ENCODE measurements at places on chromosomes 1 and 21. TPM values are rescaled to one million over a fixed set of nuclear protein-coding genes. Genes with fewer than 3 reads are reported as not detected.
A peak's percentile ranks its signal among the peaks of the same experiment; 100 is the strongest.

NR1I3 gene
- not detected for total RNA-seq

ADAMTS5 gene
- total RNA-seq, result 9.0 TPM

CACNA1E gene
- total RNA-seq, result not detected

LRRC71 gene
- total RNA-seq, result not detected

DNA sequence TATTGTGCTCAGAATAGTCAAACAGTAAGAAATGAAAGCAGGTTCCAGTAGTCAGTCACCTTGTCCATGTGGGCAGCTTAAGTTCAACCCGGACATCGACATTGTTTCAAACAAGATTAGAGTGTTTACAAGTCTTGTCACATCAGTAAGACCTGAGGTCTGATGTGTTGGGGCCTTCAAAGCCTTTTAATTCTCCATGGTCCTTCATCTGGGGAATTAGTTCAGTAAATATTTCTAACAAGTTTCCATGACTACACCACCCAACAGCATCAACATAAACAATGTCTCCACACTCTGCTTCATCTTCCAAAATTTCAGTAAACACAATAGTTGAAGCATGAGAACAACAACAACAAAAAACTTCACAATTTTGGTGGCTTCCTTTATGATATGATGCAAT is 15.1 kb upstream of the ADORA1 start:
- no peak for DNase-seq
- no peak overlapping the region for H3K4me3 ChIP-seq
- H3K36me3 ChIP-seq, result no peaks in the 10 kb centered on the region
- no peaks in the 10 kb centered on the region for H3K27me3 ChIP-seq
- peaks cover under 1% of the 10 kb centered on the region for H3K4me1 ChIP-seq
- H3K27ac ChIP-seq, result no peak overlapping the region

DNA sequence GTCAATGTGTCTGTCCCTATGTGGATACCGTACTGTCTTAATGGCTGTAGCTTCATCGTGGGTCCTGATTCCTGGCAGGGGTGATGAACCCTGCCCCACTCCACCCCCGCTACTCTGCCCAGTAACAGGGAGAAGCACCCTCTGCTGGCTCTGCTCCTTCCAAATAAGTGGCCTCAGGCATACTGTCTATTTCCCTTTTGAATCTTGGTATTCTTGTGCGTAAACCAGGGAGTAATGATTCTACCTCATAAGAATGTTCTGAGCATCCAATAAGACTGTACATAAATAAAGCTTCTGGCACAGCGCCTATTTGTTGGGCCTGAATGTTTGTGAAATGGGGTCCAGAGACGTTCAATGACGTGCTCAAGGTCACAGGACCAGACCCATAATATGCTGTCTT is 35.2 kb upstream of the CTPS1 start:
- peak overlapping the region; percentile 37 for H3K27ac ChIP-seq
- no peaks in the 10 kb centered on the region for H3K4me1 ChIP-seq
- H3K4me3 ChIP-seq, result no peak overlapping the region
- H3K27me3 ChIP-seq, result peaks cover 3% of the 10 kb centered on the region

DNA sequence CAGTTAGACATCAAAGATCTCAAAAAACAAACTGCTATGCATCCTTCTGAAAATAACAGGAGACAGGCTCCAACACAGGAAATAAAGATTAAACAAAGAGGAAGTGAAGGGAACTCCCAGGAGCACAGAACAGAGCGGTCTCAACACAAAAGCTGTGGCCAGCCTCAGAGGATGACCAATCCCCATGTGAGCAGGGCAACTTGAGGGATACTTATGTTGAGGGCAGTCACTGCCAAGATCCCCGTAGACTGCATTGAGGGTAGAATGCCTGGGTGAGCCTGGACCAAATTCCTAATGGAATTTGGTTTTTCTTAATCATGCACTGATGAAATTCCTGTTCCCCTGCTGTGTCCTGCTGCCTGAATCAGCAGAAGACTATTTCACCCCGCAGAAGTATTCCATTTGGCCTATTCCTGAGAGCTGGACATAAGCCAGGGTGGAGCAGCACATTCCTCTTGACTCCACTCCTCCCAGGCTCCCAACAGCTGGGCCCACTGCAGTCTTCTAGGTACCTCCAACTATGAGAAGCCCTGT is 49.0 kb downstream of the JAK1 start:
- DNase-seq, result peak; percentile 76
- peaks cover 84% of the 10 kb centered on the region for H3K4me1 ChIP-seq
- H3K36me3 ChIP-seq, result no peaks in the 10 kb centered on the region
- no peaks in the 10 kb centered on the region for H3K27me3 ChIP-seq
- no peak overlapping the region for H3K4me3 ChIP-seq

DNA sequence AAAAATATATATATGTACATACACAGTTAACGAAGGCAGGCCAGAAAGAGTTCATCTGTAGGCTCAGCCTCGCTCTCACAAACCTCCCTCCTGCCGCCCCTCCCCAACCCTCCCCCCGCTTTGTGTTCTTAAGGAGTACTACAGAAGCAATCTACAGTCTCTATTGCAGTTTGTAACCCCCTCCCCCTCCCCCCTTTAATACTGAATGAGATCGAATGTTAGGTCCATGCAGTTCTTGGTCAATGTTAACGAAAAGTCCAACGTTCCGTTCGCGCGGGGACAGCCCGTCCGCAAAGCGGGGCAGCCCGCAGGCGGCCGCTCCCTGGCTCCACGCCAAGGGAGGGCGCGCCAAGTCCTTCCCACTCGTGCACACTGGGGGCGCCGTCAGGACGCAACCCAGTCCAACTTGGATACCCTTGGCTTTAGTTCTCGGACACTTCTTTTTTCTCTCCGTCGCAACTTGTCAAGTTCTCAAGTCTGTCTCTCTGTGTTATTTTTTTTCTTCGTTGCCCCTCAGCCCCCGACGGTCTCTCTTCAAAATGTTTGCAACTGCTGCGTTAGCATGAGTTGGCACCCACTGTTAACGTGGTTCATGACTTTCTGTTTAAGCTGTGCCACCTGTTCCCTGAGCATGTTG is 2.2 kb downstream of the JUN start:
- peak; percentile 46 for DNase-seq
- H3K27ac ChIP-seq, result peak overlapping the region; percentile 99
- H3K36me3 ChIP-seq, result no peaks in the 10 kb centered on the region

DNA sequence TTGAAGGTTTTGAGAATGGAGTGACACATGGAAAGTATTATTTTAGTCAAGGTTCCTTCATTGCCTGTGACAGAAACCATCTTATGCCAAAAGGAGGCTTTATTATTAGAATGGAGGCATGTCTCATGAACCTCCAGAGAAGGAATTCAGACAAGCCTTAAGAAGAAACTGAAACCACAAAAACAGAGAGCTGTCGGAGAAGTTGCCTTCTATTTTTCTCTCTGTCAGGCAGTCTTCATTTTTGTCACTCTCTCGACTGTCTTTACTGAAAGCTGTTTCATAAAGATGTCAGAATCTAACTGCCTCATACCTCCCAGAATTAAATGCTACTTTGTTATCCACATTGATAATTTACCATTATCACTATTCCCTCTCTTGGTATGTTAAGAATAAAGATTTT is 434.7 kb upstream of the ADGRL4 start:
- no peaks in the 10 kb centered on the region for H3K27me3 ChIP-seq
- DNase-seq, result no peak
- no peak overlapping the region for H3K4me3 ChIP-seq
- H3K4me1 ChIP-seq, result no peaks in the 10 kb centered on the region
- H3K27ac ChIP-seq, result no peak overlapping the region

- no peak overlapping the region for H3K27ac ChIP-seq
- H3K4me3 ChIP-seq, result no peak overlapping the region
- DNase-seq, result no peak
- H3K36me3 ChIP-seq, result no peaks in the 10 kb centered on the region
Measured at GRCh38 chr1:25706146-25707089, 89.8 kb downstream of the MAN1C1 start.

DNA sequence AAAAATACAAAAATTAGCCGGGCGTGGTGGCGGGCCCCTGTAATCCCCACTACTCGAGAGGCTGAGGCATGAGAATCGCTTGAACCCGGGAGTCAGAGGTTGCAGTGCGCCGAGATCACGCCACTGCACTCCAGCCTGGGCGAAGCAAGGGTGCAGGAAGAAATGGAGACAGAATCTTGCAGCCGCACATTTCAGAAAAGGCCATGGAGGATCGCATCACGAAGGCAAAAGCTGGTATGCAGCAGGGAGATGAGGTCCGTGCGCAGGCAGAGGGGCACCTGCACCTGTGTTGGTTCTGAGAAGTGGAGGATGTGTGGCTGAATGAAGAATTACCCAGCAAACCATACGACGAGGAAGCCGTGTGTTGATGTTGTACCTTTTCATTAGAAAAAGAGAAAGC is 53.0 kb upstream of the ABCG1 start:
- no peak for DNase-seq
- no peaks in the 10 kb centered on the region for H3K36me3 ChIP-seq
- H3K27me3 ChIP-seq, result no peaks in the 10 kb centered on the region
- H3K4me3 ChIP-seq, result no peak overlapping the region
- no peak overlapping the region for H3K27ac ChIP-seq

- peak; percentile 27 for DNase-seq
- H3K4me1 ChIP-seq, result no peaks in the 10 kb centered on the region
- H3K4me3 ChIP-seq, result no peak overlapping the region
Measured at GRCh38 chr1:147700042-147701006, 30.0 kb upstream of the ACP6 start.

GRCh38 chr1:209899948-209900347 is 38.1 kb upstream of the SYT14 start:
- DNase-seq, result no peak
- no peaks in the 10 kb centered on the region for H3K36me3 ChIP-seq
- H3K4me1 ChIP-seq, result no peaks in the 10 kb centered on the region
- H3K27ac ChIP-seq, result no peak overlapping the region
- no peaks in the 10 kb centered on the region for H3K27me3 ChIP-seq
- H3K4me3 ChIP-seq, result no peak overlapping the region

DNA sequence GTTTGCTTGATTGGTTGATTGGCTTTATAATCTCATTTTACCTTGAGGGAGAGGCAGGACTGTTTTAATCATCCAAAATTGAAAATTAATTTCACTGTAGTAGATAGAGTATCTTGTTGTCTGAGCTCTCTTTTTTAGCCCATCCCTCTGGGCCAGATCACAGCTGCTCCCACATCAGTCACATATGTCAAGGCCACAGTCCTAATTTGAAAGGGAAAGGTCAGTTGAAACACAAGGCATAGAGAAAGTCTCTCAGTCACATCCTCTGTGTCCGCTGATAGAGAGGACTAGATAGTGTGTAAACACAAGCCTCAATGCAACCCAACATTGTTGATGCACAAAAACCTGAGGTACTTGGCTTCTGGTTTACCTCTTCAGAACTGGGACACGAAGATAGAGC is 6.8 kb downstream of the C1orf74 start:
- H3K27ac ChIP-seq, result no peak overlapping the region
- H3K4me3 ChIP-seq, result no peak overlapping the region
- DNase-seq, result no peak
- no peaks in the 10 kb centered on the region for H3K27me3 ChIP-seq
- H3K4me1 ChIP-seq, result peaks cover 4% of the 10 kb centered on the region

DNA sequence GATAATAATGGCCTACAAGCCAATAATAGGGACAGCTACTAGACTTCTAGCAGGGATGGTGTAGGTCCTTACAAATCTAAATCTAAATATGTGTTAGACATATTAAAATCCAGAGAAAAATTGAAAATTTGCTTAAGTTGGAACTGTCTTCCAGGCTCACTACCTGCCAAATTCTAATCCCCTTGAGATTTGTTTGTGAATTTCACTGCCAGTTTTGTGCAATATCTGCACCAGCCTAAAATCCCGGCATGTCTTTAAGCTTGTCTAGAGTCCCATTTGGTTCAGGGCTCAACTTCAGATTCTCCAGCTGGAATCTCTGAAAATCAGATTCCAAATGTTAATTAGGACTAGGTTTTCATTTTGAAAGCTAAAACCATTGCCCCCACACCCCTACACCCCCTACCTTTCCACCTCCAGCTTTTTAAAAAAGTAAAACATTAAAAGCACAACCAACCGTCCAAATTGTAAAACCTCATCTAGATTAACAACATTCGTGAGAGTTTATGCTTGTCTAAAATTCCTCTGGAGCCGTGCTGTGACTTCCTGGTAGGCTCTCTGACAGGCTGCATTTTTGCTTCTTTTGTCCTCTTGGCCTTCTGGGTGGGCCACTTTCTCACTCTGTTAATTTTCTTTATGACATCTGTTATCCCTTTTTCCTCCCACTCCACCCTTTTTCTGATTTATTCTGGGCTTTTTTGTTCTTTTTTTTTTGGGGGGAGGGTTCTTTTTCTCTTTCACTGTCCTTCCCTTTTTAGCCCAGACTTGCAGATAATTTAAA is 348.7 kb downstream of the PAPPA2 start:
- H3K4me3 ChIP-seq, result no peak overlapping the region
- H3K27ac ChIP-seq, result no peak overlapping the region
- H3K27me3 ChIP-seq, result no peaks in the 10 kb centered on the region

DNA sequence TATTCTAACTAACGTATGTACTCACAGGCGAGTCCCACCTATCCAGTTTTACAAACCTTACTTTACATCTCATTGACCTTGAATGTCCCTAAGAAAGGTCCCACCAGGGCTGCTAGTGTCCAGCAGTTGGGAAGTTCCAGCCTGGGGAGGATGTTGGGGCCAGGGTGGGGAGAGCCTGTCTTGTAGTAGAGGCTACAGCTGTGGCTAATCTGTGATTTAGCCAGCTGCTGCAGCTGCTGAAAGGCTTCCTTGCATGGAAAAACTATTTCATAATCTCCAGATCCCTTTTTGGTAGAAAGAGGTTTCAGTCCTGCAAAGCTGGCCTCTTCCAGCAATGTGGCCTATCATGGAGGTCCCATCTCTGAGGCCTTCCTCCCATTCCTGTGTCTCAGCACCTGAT is 23.1 kb downstream of the TNN start:
- no peaks in the 10 kb centered on the region for H3K4me1 ChIP-seq
- H3K27ac ChIP-seq, result no peak overlapping the region
- H3K36me3 ChIP-seq, result no peaks in the 10 kb centered on the region

DNA sequence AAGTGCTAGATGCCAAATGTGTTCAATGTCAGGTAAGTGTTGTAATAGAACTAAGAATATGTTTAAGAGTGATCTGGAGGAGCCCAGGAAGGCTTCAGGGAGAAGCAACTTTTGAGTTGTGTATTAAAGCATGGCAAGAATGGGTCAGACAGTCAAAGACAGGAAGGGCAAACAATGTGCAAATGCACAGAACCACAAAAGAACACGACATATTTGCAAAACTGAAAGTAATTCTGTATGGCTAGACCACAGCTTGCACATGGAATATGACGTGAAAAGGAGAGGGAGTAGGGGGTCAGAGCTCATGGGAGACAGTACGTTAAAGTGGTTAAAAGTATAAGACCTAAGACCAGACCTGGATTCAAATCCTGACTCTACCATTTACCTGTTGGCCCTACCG is 7.1 kb upstream of the SORT1 start:
- H3K4me1 ChIP-seq, result peaks cover 31% of the 10 kb centered on the region
- H3K36me3 ChIP-seq, result peaks cover 50% of the 10 kb centered on the region
- H3K27ac ChIP-seq, result peak overlapping the region; percentile 56
